ENCODE measurements at places on chromosomes 2 and 18. TPM values are rescaled to one million over a fixed set of nuclear protein-coding genes. Genes with fewer than 3 reads are reported as not detected.

The PSMA8 gene
- not detected for total RNA-seq

The KLHL29 gene
- 8.2 TPM for total RNA-seq

The DLX2 gene
- total RNA-seq = not detected

The SLC5A6 gene
- total RNA-seq = 41.7 TPM

The GAREM2 gene
- 1.5 TPM for total RNA-seq

The PTPN2 gene
- 22.5 TPM for total RNA-seq

The TLX2 gene
- total RNA-seq = not detected

The DLX1 gene
- 0.29 TPM for total RNA-seq

The FLACC1 gene
- 0.65 TPM for total RNA-seq

The ZNF385B gene
- not detected for total RNA-seq

The EIF5B gene
- total RNA-seq = 27.6 TPM

The FAP gene
- 4.5 TPM for total RNA-seq

The GALR1 gene
- not detected for total RNA-seq

The MYO5B gene
- total RNA-seq = 0.65 TPM

The SEPTIN10 gene
- 70.9 TPM for total RNA-seq

The MC4R gene
- total RNA-seq = not detected

The RUFY4 gene
- total RNA-seq = 0.29 TPM

The SIX2 gene
- under 0.01 TPM for total RNA-seq

The LAMA1 gene
- 0.33 TPM for total RNA-seq

The SFTPB gene
- not detected for total RNA-seq

The ASB3 gene
- 21.5 TPM for total RNA-seq

The VWC2L gene
- not detected for total RNA-seq

The APCDD1 gene
- total RNA-seq = not detected

The CEP192 gene
- 21.6 TPM for total RNA-seq

The CCBE1 gene
- 3.3 TPM for total RNA-seq

The POTEJ gene
- total RNA-seq = 0.65 TPM

The MC5R gene
- not detected for total RNA-seq

The TUBA3D gene
- total RNA-seq = not detected

The PTPRN gene
- total RNA-seq = not detected

The GPBAR1 gene
- total RNA-seq = 0.10 TPM

The IL36G gene
- total RNA-seq = not detected

The RBKS gene
- 0.86 TPM for total RNA-seq

The SPATA3 gene
- total RNA-seq = not detected

The GCG gene
- not detected for total RNA-seq

The SLC30A3 gene
- total RNA-seq = 11.8 TPM

The KIF1A gene
- not detected for total RNA-seq

The MARCHF4 gene
- 5.3 TPM for total RNA-seq

The ALPG gene
- not detected for total RNA-seq

The BCL2 gene
- total RNA-seq = 0.98 TPM

The RMC1 gene
- 21.6 TPM for total RNA-seq

The CCDC141 gene
- total RNA-seq = 0.10 TPM

The ANKRD62 gene
- not detected for total RNA-seq

The TEKT4 gene
- not detected for total RNA-seq

The MPP4 gene
- 17.1 TPM for total RNA-seq

The SP110 gene
- 10.1 TPM for total RNA-seq
